ENCODE measurements at places on chromosomes 12 and 14.
A peak's percentile ranks its signal among the peaks of the same experiment; 100 is the strongest.

DNA sequence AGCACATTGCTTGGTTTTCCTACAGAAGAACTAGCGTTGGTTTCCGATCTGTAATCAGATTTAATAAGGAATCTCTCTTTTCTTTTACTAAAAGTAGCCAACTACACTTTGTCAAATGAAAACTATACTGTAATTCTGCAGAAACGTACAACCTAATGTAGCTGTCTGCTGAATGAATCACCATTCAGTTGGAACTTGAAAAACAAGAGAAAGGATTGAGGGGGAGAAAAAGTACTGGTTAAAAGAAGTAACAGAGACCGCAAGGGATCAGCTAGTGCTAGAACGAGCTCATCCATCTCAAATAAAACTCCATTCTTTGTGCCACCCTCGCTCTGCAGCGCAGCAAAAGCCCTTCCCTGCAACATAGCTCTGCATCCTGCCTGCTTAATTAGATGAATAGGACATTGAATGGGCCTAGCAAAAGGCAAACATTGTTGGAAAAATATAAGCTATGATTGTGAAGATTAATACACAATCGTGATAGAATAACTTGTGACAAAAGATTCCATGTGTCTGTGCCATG lies 2.6 kb downstream of the GARIN2 start:
- no peak for DNase-seq

DNA sequence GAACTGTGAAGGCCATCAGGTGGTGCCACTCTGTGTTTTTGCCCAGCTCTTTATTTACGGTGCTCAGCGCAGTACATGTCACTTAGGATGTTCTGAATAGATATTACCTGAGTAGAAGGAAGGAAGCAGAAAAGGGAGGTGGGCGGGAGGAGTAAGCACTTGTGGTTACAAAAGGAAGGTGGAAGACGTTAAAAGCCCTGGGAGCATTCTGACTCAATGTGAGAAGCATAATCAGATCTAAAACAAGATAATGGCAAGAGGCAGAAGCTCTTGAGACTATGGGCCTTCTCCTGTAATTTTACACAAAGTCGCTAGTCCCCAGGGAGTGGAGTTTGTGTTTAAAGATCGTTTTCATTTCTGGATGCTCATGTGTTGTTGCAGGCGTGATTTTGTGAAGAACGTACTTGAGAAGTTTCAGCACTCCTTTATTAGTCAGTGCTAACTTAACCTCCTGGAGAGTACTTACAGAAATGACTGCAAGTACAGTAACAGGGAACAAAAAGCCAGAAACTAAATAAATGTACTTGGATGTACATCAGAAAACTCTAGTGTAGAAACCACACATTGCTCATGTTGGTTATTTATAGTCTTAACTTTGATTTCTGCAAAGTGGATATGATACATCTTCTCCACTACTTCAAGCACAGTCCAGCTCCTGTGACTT lies 1523.5 kb downstream of the AACS start:
- DNase-seq: no peak

DNA sequence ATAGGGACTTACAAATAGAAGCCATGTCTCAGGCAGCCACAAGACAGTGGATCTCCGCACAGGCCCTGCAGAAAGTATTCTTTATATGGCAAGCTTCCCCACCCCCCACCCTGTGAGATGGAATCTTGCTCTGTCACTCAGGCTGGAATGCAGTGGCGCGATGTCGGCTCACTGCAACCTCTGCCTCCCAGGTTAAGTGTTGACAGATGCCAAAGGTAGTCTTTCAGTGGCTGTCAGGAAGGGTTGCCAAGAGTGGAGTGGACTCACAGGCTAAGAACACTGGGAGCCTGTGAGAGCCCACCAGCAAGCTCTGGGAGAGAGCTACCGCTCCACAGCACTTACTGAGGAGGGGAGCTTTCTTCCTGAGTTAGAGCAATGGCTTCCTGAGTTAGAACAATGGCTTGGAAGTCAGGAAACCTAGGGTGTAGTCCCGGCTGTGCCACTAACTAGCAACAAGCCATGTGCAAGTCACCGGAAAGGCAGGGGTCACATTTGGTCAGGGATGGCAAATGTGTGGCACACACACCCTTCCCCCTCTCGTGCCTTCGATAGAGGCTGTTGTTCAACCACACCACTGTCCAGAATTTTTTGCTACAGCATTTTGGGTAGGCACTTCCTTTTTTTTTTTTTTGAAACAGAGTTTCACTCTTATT lies 2.6 kb downstream of the RNASE1 start:
- no peak for DNase-seq

DNA sequence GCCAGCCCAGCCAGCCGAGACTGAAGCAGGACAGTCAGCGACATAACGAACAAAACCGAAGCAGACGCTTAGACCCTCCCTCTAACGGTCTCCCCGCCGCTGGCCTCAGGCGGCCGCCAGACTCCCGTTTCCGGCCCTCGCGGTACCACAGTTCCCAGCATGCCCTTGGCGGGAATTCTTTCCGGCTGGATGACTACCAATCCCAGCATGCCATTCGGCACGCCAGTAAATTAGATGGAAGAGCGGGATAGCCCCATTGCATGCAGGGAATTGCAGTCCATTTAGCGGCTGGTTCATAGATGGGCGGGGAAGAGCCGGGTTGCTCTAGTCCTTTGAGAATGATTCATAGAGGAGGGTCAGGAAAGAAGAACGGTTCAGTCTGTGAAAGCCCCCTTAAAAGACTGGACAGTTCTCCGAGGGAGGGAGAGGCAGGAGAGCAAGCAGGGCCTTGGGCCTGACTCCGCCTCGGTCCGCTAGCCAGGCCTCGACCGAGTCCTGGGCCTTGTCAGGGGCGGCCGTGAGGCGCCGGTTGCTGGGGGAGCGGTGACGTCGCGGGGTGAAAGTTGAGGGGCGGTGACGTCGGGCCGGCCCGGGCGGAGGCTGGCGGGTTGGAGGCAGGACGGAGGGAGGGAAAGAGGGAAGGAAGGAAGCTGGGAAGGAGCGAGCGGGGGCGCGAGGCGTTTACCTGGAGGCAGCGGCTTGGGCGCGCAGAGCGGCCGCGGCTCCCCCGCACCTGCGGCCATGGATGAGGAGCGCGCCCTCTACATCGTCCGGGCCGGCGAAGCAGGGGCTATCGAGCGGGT lies at the start of gene RIC8B:
Gene RIC8B (plus strand): TSS at position 678 of the 803 bp plus-strand sequence. CDS start 64 bp downstream, at position 742.
- peak; percentile 99 for DNase-seq

DNA sequence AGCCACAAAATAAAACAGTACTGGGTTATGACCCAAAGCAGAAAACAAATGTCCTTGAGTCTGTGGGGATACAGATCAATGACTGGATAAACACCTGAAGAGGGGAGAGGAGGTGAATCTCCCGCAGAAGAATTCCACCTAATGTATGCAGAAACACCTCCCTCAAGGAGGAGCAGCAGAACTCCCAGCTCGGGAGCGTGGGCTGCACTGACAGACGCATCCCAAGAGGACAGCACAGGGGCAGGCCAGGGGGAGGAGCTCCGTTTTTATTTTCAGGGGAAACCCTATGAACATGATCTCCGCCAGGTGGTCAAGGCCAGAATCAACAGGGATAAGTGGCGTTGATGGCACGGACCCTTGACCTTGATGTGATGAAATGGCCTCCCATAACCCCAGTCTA lies 41.8 kb upstream of the PPP2R5C start:
- no peak for DNase-seq

- DNase-seq: no peak
Observed at GRCh38 chr14:68076451-68076850, 256.9 kb downstream of the RAD51B start.

GRCh38 chr12:1972260-1972659 lies 32.0 kb downstream of the DCP1B start:
- DNase-seq: no peak

- no peak for DNase-seq
Observed at GRCh38 chr12:78793491-78793890, 71.1 kb upstream of the SYT1 start.

DNA sequence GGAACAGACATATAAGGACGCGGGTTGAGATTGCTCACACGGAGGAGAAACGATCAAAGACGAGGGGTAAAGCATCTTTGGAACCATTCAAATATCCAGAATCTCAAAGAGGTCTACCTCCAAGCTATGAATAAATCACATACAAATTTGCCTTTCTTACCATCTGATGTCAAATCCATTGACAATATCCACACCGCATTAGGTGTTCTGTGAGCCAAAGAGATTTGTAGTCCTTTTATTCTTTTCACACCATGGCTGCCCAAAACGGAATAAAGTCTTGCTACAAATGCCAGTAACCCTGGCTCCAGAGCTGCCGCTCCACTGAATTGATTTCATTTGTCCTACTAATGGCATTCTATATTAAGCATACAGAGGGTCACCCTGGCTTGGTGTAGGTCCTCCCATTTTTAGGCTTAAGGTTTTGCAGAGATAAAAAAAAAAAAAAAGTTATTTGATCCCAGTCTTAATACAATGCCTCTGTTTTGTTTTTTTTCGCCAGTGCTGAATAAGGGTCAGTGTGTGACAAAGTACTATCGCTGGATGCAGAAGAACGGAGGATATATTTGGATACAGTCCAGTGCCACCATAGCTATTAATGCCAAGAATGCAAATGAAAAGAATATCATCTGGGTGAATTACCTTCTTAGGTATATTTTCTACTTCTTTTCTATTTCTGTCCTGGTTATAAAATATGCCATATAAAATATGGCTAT lies 157.3 kb downstream of the EGLN3 start:
- DNase-seq: no peak

- no peak for DNase-seq
Observed at GRCh38 chr12:113231235-113232088, 10.2 kb downstream of the TPCN1 start.

GRCh38 chr12:88062474-88062873 lies 33.3 kb upstream of the C12orf50 start:
- DNase-seq: no peak

- DNase-seq: no peak
Observed at GRCh38 chr12:97568336-97569180, 106.0 kb downstream of the RMST start.

GRCh38 chr12:57894399-57895292 lies 46.7 kb upstream of the ATP23 start:
- no peak for DNase-seq

GRCh38 chr12:122072031-122072970 lies 6.3 kb upstream of the MLXIP start:
- DNase-seq: no peak

DNA sequence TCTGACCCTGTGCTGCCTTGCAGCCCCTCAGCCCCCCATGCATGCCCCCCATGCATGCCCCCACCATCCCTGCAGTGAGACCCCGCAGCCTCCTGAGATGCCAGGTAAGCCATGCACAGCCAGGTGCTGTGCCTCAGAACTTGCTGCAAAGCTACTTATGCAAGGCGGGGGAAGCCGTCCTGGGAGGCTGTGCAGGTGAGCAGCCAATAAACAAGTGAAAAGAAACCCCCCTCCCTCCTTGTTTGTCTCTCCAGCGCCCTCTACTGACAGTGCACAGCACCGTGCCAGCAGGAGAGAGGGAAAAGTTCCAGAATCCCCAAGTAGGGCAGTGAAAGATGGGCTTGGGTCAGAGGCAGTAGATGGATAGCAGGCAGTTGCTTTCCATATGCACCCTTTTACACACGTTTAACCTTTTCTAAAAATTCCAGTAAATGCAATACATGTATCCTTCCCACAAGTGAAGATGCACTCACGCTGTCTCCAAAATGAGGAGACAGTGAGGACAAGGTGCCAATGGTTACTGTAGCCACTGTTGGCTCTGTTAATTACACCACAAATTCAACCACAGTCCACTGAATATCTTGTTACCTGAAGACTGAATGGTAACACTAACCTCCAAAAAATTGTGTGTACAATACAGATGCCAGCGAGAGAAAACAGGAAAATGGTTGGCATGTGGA lies 18.0 kb downstream of the TNFAIP2 start:
- no peak for DNase-seq

All from muscle of arm (tissue), 14 donors.